CD4-positive, alpha-beta T cell treated with Interleukin-15 for 1 hour (primary cell): ENCODE measurements at places on chromosomes 3 and 15.
A peak's percentile ranks its signal among the peaks of the same experiment; 100 is the strongest.

- DNase-seq: no peak
Measured at GRCh38 chr3:32243519-32243918, 5.0 kb downstream of the CMTM8 start.

GRCh38 chr3:30676424-30677346 is 70.3 kb downstream of the TGFBR2 start:
- DNase-seq: no peak

- no peak for DNase-seq
Measured at GRCh38 chr3:190983875-190984274, 121.4 kb upstream of the GMNC start.

GRCh38 chr3:47365213-47366153 is 15.3 kb upstream of the PTPN23 start:
- no peak for DNase-seq

- DNase-seq: no peak
Measured at GRCh38 chr3:16885593-16886302, 993 bp downstream of the PLCL2 start.

DNA sequence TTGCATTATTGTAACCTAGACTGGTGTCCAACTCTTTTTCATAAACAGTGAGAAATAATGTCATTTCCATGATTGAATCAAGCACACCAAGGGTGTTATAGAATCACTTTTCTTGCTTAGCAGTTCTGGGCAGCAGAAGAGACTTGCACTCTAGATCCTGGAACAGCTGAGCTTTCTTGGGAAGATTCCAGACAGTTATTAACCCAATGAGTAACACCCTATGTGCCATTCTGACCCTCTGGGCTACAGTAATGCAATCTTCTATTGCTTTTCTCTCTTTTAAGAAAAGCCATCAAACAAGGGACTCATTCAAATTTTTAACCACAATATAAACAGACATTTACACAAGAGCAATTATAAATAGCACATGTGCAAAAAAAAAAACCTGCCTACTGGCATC is 39.3 kb upstream of the USP3 start:
- DNase-seq: no peak

DNA sequence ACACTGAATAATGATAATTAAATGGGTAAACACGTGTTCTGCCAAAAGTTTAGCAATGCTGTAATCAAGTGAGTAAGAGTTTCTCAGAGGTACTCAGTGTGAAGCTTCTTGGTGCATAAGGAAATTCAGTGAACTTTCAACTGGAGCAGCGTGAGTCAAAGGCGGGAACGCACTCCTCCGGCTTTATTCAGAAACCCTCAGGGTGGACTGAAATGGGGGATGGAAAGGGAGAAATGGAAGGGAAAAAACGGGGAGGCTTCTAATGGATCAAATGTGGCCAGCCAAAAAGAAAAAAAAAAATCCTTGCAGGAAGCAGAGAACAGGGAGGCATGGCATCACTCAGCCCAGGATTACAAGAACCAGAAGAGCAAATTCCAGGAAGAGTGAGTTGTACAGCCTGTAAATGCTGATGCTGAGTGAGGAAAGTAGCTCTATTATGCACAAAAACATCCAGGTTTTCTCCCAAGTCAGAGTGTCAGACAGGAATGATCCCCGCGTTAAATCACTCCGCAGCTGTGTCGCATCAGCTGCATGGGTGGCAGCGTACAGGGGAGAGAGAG is 85.3 kb downstream of the ASB7 start:
- DNase-seq: no peak

- peak; percentile 24 for DNase-seq
Measured at GRCh38 chr15:52181938-52182780, 9.0 kb downstream of the GNB5 start.

GRCh38 chr3:151537726-151538125 is 76.9 kb upstream of the IGSF10 start:
- DNase-seq: no peak

DNA sequence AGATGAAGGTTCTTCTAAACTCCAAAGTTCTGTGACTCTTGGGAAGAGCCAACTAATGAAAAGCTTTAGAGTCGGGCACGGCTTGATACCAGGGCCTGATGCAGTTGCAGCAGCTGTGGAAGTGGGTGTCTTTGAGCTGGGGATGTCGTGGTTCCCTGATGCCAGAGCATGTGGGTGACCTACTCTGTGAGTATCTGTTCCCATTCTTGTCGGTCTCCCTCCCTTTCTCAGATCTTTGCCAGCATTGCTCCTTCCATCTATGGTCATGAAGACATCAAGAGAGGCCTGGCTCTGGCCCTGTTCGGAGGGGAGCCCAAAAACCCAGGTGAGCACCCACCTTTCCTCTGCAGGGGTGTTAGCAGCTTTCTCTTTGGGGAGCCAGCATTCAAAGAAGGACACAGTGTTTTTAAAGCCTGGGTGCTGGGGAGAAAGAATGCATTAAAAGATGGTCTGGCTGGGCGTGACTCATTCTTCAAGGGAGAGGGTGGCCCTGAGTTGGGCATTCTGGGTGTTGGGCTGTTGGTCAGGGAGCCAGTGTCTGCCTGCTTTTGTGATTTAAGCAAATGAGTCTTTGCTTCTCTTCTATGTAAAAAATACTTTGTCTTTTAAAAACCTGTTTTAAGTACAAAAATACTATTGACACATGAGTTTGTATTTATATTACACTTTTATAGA is 13.2 kb upstream of the PODXL2 start:
- no peak for DNase-seq

DNA sequence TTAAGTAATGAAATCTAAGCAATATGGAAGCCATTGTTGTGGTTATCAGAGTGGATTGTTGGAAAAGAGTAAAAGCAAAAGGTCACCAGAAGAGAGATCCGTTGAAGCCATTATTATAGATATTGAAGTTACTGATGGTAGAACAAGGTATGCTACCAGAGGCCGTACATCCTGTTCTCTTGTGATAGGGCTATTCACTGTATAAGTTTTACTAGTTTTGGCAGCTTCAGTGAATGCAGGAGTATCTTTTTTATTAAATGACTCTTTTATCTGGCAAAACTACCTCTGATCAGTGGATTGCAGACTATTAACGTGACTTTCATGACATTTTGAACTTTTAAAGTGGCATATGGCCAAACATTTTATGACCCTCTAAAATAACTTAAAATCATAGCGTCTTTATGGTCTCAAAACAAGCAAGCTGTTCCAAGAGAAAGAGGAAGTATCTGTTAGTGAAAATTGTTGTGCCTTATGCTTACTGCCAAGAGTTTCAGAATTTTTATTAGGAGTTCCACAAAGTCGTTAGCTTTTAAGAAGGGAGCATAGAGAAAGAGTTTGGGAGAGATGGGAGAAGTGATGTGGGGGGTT is 102.9 kb downstream of the LRRC49 start:
- no peak for DNase-seq

GRCh38 chr15:98924401-98925049 is 83.1 kb downstream of the PGPEP1L start:
- DNase-seq: no peak

DNA sequence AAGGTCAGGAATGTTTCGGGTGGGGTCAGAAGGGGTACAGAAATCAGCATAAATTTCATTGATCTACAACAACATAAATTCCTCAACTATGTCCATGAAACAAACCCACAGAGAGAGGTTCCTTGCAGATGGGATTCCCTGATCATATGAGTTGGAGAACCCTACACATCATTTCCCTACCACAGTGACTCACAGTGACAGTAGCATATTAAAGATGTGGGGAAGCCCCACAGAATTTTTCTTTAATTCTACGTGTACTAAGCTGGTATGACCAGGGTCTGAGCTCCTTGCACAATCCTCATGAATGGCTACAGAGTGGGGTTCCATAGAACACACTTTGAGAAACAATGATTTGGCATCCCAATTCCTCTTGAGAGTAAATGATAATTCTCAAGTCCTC is 116.9 kb upstream of the RAD18 start:
- DNase-seq: no peak

DNA sequence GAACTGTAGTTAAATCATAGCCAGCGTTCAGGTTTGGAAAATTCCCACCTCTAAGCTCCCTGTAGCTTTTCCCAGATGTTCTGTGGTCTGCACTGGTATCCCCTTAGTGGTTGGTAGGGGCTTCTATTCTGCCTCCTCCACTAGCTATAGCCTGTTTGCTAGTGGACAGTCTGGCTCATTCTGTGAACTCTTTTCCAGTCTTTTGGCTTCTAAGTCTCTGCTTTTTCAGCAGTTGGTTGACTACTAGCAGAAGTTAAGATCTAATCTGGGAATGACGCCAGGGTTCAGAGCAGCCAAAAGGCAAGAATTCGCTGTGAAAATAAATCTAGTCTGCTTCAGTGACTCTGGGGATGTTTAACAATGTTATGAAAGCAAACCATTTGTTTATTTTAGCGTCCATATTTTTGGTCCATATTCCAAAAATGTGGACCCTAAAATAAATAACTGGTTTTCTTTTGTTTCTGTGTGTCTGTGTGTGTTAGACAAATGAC is 73.7 kb upstream of the WDR72 start:
- DNase-seq: no peak

- DNase-seq: no peak
Measured at GRCh38 chr3:71907996-71908395, 123.0 kb upstream of the PROK2 start.

GRCh38 chr3:150744041-150744918 is 18.7 kb downstream of the SIAH2 start:
- no peak for DNase-seq

DNA sequence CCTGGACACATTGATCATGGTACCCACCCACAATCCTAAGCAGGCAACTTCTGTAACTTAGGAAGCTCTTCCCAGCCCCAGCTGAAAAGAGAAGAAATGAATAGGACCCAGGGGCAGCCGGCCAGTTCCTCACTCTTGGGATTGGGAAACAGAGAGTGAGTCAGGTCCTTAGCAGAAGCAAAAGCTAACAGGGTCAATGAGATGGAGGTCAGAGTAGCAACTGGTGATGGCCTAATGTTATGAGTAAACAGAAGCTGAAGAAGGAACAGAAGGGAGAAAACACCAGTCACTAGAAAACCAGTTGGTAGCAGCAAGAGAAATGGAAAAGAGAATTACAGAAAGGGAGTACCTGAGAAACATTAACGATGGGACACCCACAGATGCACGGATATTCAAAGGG is 20.0 kb downstream of the RIOX2 start:
- peak; percentile 41 for DNase-seq

- DNase-seq: no peak
Measured at GRCh38 chr15:91465696-91466095, 365.6 kb downstream of the SV2B start.

- DNase-seq: no peak
Measured at GRCh38 chr3:142628801-142629200, 32.6 kb downstream of the PLS1 start.

- no peak for DNase-seq
Measured at GRCh38 chr15:47273864-47274263, 443.4 kb upstream of the SEMA6D start.

GRCh38 chr3:123429362-123430125 is 19.3 kb downstream of the ADCY5 start:
- no peak for DNase-seq

GRCh38 chr15:31208817-31209216 is 107.3 kb upstream of the TRPM1 start:
- no peak for DNase-seq

DNA sequence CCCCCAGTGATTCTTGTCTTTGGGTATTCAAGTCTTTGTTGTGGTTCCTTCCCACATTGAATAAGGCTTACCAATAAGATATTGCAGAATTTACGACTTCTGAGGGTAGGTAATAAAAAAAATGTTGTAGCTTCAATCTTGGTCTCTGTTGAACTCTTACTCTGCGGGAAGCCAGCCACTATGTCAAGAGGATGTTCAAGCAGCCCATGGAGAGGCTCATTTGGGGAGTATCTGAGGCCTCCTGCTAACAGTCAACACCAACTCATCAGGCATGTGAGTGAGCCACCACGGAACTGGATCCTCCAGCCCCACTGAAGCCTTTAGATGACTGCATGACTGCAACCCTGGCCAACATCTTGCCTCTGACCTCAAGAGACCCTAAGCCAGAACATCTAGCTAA is 3.2 kb upstream of the TBC1D23 start:
- no peak for DNase-seq

GRCh38 chr15:79373728-79374127 is 58.4 kb upstream of the MINAR1 start:
- DNase-seq: no peak

DNA sequence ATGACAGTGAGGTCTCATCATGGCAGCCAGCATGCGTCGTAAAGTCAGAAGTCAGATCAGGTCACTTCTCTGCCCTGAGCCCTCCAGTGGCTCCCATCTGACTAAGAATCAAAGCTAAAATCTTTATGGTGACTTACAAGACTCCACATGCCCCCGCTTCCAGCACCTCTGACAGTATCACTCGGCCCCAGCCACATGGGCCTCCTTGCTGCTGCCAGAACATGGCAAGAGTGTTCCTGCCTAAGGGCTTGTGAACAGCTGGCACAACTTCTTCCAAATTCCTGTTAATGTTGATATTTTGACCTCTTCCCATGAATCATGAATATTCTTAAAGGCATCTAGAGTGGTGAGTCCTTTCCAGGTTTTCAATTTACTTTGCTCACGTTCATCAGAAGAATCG is 20.5 kb downstream of the POLR2M start:
- no peak for DNase-seq

DNA sequence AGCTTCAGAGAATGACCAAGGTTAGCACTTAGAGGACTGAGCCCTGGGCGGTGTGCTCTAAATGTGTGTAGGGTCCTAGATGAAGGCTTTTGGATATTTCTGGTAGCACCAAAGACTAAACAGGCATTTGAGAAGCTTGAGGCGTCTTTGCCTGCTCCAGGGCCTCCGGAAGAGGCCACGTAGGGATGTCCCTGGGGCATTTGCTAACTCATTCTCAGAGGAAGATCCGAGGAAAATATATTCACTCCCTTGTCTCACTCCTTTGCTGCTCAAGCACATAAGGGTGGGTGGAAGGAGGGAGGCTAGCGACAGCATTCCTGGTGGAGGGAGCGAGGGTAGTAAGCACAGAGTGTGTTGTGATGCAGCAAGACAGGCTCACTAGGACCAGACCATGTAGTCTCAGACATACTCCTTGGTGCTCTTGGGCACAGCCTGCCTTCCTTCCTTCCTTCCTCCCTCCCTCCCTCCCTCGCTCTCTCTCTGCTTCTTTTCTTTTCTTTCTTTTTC is 38.5 kb upstream of the XCR1 start:
- no peak for DNase-seq

- no peak for DNase-seq
Measured at GRCh38 chr3:42300013-42300412, 34.0 kb upstream of the CCK start.

DNA sequence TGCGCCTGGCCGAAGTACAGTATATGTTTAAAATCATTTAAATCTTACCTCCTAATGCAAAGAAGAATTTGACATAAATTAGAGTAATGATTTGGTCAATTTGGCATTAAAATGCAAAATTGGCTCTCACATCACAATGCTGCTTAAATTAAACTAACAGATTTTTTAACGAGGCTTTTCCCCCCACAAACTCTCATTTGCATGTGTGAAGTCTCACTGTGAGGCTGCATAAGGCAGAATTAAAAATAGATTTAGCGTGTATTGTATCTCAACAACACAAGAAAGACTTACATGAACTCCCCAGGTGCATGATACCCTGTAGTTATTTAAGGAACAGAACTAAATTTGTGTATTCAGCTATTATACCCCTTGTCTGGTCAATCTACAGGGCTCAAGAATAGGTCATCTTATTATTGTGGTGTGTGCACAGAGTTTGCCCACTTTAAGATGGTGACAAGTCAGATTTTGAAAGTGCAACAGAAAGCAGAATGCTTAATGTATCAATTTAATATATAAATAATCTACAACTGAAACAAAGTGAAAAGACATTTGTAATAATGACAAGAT is 897.9 kb downstream of the EPHA3 start:
- no peak for DNase-seq
